ENCODE measurements at places on chromosomes 5 and 9. TPM values are rescaled to one million over a fixed set of nuclear protein-coding genes. Genes with fewer than 3 reads are reported as not detected.

Gene C9
- total RNA-seq, result 0.57 TPM

Gene CCDC180
- total RNA-seq, result 0.32 TPM

Gene PCDHGC4
- 0.49 TPM for total RNA-seq

Gene DMGDH
- total RNA-seq, result 0.50 TPM

Gene PCDHGA5
- 0.49 TPM for total RNA-seq

Gene FBP1
- total RNA-seq, result 0.57 TPM

Gene CDH9
- total RNA-seq, result not detected

Gene FRRS1L
- under 0.01 TPM for total RNA-seq

Gene SHC3
- 0.19 TPM for total RNA-seq

Gene PHYHD1
- 0.44 TPM for total RNA-seq

Gene CYLC2
- not detected for total RNA-seq

Gene FOXD4L6
- not detected for total RNA-seq

Gene OSMR
- total RNA-seq, result 21.2 TPM

Gene NAIP
- total RNA-seq, result 5.4 TPM

Gene CAMK4
- total RNA-seq, result 0.32 TPM

Gene HRH2
- total RNA-seq, result not detected

Gene TGFBI
- 5.2 TPM for total RNA-seq

Gene PPP1R26
- 11.5 TPM for total RNA-seq

Gene BHMT2
- 1.3 TPM for total RNA-seq

Gene QRFP
- not detected for total RNA-seq

Gene FBXO38
- 31.1 TPM for total RNA-seq

Gene GFI1B
- total RNA-seq, result not detected
